ENCODE measurements at places on chromosomes 7 and 10. TPM values are rescaled to one million over a fixed set of nuclear protein-coding genes. Genes with fewer than 3 reads are reported as not detected.

- no peak for DNase-seq
These were observed 2.3 kb downstream of the HPS1 start for GRCh38 chr10:98444314-98445006.

Gene NKX6-2
- not detected for total RNA-seq

Gene IDI1
- 114 TPM for total RNA-seq

DNA sequence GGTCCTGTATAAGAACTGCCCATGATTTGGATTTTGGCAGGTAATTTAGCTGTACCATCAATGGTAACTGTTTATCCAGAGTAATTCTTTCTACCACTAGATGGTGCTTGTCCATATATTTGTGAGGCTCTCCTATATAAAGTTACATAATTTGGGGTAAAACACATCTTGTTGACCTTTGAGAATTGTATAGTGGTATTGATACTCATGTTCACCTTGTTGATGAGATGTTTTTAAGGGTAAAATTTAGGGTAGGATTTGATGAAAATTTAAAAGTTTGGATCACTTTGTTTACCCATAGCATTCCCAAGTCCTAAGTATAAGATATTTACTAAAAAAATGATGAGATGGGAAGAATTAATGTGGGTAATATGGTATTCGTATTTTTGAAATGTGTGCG, 31.6 kb downstream of the ST7 start:
- DNase-seq, result peak; percentile 44

GRCh38 chr7:129650056-129650758, 38.7 kb downstream of the NRF1 start:
- no peak for DNase-seq

GRCh38 chr7:95793658-95794057, 21.3 kb downstream of the DYNC1I1 start:
- DNase-seq, result no peak

GRCh38 chr10:35435824-35436223, 99.5 kb downstream of the CCNY start:
- DNase-seq, result no peak

DNA sequence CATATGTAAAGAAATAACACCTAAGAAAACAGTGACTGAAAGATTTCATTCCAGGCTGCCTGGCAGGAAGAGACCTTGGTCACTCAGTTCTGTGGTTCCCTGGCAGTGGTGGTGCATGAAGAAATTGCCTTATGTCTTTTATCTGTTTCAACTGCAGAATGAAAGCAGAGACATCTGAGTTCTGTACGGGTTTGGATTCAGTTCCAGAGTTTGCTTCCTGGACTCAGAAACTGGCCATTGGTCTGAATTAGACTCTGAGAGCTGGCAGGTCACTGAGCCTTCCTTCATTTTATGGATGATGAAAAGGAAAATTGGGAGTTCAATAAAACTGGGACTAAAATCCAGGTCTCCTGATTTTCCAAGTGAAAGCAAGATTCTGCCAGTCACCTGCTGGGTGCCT, 428.9 kb upstream of the AUTS2 start:
- no peak for DNase-seq

Gene VSTM4
- 4.7 TPM for total RNA-seq

GRCh38 chr7:21690705-21691104, 147.9 kb downstream of the DNAH11 start:
- DNase-seq, result no peak

Gene OPALIN
- not detected for total RNA-seq

Gene ACSL5
- 8.6 TPM for total RNA-seq

GRCh38 chr10:17793823-17794644, 15.1 kb upstream of the MRC1 start:
- DNase-seq, result no peak
